Fibroblast of skin of left biceps (primary cell): ENCODE measurements at places on chromosomes 16 and 17.

DNA sequence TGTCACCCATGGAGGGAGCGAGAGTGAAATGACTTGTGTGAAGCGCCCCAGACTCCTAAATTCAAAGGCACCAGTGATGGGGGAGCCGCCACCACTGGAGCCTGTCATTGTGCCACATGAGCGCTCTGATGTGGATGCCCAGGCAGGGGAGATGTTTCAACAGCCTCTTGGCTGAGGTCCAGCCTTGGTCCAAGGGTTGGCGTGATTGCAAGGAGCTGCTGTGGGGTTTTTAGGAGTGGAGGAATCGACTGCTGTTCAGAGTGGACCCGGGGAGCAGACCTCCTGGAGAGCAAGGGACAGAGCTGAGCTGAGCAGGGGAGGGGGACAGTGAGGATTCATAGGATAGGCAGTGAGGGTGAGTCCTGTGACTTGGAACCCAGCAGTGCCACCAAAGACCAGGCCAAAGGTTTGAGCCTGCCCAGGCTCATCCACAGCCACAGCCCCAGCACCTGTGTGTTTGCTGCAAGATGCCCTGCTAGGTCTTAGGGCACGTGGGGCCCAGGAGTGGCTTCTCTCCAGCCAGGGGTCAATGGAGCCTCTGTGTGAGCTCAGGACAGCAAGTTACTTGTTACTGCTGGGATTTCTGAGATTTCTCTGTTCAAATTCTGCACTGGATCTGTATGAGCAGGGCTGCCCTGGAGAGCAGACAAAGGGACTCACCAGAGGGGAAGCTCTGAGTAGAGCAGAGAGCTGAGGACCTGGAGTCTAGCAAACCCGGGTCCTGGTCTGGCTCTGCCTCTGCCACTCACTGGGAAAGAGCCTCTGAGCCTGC, 20.3 kb downstream of the RHBDL3 start:
- no peak for DNase-seq

DNA sequence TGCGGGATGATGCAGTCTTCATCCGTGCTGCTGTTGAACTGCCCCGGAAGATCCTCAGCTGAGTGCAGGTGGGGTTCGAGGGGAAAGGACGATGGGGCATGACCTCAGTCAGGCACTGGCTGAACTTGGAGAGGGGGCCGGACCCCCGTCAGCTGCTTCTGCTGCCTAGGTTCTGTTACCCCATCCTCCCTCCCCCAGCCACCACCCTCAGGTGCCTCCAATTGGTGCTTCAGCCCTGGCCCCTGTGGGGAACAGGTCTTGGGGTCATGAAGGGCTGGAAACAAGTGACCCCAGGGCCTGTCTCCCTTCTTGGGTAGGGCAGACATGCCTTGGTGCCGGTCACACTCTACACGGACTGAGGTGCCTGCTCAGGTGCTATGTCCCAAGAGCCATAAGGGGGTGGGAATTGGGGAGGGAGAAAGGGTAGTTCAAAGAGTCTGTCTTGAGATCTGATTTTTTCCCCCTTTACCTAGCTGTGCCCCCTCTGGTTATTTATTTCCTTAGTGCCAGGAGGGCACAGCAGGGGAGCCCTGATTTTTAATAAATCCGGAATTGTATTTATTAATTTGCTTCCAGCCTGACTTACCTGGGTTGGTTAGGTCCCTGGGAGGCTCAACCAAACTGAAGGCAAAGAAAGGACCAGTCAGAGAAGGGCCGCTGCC, 5.8 kb downstream of the TRAF4 start:
- no peak for DNase-seq

DNA sequence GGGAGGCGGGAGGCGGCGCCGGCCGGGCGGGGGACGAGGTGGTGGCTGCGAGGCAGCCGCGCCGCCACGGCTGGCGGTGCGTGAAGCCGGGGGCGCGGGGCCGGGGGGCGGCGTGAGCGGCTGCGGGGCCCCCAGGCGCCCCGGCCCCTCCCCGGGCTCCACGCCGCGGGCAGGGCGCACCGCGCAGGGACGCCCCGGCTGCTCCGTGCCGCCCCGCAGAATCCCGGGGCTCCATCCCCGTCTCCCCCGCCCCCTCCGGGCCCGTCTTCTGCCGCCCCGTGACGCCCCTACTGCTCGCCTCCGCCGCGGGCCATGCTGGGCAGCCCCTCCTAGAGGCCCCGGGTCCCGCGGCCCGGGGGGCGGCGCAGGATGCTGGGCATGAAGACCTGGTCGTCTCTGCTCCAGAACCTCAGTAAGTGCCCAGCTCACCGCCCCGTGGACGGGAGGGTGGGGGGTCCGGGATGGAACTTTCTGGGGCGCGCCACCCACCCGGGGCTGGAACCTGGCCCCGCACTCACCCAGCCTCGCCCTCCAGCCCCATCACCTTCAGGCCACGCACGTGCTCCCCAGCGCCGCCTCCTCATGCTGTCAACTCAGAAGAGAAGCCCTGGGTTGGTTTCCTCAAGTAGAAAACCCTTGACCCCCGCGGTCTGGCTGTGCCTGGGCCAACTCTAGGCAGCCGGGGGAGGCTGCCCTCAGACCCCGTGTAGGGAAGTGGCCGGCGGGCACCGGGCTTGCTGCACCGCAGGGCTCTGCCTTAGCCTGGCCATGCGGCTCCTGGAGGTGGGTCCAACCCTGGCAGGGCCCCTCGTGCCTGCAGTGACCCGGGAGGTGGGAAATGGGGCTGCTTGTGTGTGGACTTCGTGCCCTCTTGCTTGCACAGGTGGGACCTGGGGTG, 150.2 kb upstream of the GSE1 start:
- no peak for DNase-seq

- peak; percentile 48 for DNase-seq
Measured at GRCh38 chr16:57863434-57864160, 61.3 kb upstream of the KIFC3 start.

DNA sequence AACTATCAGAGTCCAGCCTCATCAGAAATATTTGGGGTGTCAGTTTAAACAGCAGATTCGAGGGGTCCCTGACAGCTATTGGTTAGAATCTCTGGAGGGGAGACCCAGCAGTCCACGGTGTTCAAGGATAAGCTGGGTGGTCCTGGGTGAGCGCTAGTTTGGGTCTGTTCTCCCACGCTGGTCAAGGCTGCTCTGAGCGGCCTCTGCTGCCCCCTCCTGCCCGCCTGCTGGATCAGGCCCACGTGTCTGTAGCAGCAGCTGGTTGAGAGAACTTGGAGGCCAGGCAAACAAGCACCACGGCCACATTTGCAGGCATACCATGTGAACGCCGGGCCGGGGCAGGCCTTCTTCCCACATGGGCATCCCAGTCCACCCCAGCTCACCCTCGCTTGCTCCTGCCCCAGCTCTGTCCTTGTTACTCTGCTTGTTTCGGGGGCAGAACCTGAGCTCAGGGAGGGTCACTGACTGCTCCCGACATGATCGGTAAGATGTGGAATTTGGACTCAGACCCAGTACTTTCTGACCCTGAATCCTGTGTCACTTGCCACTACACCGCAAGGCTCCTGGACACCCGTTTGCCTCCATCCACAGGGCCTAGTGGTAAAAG, 7.4 kb downstream of the FOXF1 start:
- DNase-seq, result no peak

DNA sequence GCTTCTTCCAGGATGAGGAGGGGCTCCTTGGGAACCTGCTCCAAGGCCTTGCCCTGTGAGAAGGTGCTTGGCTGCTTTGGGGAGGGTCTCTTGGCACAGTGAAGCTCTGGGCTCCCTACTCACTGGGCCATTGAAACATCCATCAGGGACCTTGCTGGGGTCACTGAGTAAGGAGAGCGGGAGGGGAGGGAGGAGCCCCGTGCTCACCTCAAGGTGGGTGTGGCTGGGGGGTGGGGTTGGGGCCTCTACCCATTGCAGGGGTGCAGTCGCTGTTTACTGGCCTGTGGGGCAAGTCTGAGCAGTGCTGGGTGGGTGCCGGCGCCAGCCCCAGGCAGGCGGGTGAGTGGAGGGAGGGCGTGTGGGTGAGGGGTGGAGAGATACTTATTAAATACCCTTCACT, 9.9 kb downstream of the TNS4 start:
- no peak for DNase-seq

DNA sequence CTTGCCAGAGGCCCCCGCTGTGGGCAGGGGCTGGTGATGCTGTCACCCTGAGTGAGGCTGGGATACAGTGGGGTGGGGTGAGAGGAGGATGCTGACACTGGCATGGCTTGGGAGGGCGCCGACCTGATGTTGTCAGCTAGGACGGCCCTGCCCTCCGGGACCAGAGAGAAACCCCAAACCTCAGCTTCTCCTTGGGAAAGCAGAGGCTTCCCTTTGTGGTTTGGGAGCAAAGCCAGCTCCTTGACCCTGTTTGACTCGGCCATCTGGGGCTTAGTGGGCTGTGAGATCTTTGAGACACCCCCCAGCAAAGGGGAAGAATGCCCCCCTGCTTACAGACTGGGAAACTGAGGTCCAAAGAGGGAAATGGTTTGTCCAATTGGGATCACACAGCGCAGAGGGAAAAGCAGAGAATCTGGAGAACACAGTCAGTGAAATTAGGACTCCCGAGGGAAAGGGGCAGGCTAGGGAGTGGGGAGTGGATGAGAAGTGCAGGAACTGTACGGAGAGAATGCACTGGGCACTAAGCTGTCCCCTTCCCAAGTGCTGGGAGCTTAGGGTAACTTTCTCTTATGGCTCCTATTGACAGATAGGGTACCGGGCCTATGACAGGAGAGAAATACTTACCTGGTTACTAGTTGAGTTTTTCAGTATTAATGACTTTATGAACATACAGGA, 40.7 kb upstream of the DLX4 start:
- DNase-seq, result no peak

GRCh38 chr16:57525761-57526160, 10.6 kb downstream of the CCDC102A start:
- no peak for DNase-seq

- no peak for DNase-seq
Measured at GRCh38 chr16:17318238-17318637, 152.5 kb downstream of the XYLT1 start.

DNA sequence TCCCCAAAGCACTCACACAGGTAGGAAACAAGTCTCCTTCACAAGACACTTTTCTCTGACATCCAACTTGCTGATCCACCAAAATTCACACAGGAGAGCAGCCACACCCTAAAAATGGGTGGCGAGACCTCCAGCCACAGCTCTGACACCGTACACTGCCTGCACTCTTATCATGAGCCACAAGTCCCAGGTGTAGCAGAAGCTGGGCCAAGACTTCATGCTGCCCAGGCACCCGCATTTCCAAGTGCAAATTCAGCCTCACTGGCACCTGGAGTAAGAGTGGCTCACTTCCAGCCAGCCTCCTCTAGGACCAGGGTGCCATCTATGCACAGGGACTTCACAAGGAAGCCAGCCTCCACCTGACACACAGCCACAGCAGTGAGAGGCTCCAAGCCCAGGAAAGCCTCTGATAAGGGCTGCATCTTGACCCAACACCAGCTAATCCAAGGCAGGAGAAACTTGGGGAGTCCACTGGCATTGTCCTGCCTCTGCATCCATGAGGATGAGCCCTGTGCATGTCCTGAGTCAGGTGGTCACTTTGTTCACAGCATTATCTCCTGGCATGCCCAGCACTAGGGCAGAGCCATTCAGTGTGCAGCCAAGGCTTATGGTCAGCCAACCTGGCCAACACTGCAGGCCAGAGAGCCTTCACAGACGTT, 2.6 kb upstream of the ZNF768 start:
- no peak for DNase-seq

DNA sequence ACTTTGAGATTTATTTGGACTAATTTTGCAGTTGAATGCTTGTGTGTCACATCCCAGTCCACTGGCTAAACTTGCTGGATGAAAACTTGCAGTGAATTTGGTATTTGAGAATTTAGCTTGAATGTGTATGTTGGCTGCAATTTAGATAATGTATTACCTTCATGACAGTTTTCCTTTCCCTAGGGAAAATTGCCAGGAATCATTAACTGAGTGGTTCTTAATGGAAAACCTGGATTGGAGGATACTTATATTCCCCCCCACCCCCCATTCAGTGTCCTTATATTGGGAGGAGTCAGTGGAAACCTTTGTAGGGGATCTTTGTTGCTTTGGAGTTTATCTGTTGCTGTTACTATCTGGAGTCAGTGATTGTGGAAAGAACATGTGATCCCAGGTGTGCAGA, 67.6 kb downstream of the KPNA2 start:
- no peak for DNase-seq

- no peak for DNase-seq
Measured at GRCh38 chr17:1224330-1224729, 44.5 kb upstream of the ABR start.

DNA sequence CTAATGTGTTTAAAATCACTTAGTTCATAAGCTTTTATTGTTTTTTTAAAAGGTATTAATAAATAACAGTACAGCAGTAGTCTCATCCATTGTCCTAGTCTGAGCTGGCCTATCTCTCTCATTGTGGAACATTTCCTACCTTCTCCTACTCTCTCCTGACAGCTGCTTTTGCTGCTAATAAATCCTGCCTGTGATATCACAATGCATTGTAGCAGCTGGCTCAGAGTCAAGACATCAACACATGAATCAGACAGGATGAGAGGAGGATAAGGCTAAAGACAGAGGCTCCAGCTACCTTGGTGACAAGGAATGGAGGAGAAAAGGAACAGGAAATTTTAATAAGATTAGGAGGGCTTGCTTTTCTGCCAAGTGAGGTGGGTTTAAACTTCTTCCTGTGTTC, 626.1 kb downstream of the HS3ST4 start:
- DNase-seq, result no peak

- no peak for DNase-seq
Measured at GRCh38 chr16:57475711-57476339, 10.5 kb downstream of the DOK4 start.

- DNase-seq, result no peak
Measured at GRCh38 chr17:1260086-1260769, 10.0 kb upstream of the BHLHA9 start.

- no peak for DNase-seq
Measured at GRCh38 chr16:5025171-5025632, 8.5 kb downstream of the NAGPA start.

DNA sequence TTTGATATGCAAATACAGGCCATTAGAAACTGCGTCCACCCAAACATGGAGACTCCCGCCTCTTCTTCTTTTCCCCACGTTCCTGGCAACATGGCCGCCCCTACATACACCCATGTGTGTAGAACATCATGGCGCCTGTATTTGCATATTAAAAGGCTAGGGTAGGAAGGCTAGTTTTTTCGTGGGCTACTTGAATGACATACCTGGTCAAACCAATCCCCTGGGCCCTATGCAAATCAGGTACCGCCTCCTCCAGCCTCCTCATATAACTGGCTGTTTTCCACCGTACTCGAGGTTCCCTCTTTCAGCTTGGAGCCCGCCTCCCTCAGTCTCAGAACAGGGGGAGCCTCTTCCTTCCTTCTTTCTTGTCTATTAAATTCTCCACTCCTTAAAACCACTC, 840 bp upstream of the CD300LB start:
- DNase-seq, result no peak

- DNase-seq, result no peak
Measured at GRCh38 chr17:80389011-80389995, 25.7 kb upstream of the ENDOV start.

DNA sequence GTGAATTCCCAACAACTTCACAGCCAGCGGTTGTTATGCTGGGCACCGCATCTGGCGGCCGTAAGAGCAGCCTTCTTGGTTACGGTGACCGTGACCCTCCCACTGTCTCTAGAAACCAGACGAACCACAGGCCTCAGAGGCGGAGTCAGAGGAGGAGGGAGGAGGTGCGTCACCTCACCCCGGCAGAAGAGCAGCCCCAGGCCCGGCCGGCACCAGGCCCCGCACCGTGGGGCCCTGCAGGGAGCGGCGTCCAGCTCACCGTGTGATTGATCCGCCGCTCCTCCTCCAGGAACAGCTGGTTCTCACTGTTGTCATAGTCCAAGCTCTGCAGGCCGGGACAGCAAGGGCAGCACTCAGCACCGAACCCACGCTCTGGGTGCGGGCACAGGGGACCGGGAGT, 13.7 kb downstream of the CLCN7 start:
- no peak for DNase-seq

GRCh38 chr17:82892899-82893565, 53.2 kb upstream of the ZNF750 start:
- no peak for DNase-seq
